ENCODE measurements at places on chromosomes 3 and 15.

- no peak for DNase-seq
Observed at GRCh38 chr3:89762405-89762804, 655.0 kb downstream of the EPHA3 start.

DNA sequence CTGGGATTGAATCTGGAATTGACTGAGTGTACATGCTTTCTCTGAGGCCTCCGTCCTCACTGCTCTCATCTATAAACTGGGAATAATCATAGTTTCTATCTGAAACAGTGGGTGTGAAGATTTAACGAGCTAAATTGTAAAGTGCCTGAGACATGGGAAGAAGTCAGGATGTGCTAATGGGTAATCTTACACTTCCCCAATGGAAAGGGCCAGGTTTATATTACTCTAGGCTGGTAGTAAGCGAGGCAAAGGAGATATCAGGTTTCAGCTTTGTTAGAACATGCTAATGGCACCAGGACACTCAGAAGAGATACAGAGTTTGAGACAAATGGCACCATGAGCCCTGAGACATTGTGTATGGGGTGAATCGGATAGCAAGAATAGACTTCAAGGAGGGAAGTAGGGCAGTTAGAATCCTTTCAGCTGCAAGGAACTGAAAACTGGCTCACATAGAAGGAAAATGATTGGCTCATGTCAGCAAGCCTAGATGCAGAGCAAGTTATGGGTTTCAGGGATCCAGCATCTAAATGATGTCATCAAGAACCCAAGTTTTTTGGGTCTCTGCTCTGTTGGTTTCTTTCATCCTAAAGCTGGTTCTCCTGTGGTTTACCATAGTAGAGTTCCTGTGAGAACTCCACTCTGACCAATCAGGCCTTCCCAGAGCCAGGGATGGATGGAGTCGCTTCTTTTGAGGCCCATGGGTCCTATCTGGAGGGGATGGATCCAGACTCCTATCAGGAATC is 21.8 kb downstream of the FLNB start:
- no peak for DNase-seq

DNA sequence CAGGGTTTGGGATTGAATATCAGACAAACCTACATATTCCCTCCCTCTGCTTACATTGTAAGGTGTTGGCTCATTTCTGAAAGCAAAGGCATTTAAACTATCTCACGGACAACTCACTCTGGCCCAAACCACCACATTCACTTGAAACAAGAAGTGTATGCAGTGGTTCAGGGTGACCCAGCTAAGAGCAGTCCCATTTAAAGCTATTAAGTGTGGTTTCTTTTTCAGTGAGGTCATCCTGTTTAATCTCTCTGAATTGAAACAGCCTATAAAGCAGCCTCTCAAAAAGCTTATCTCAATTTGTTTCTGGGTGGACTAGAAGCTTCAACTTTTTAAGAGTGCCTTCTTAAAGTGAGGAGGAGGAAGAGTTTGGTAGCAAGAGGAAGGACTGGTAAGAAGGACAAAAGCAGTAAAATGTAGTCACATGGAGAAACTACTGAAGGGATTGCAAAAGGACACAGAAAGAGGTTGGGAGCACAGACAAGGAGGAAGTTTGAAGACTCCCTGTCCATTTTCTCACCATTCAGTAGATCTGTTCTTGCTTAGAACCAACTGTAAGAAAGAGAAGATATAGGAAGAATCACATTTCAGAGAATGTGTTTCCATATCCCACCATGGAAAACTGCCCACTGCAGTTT is 151.6 kb downstream of the TMCO5A start:
- DNase-seq: no peak

- no peak for DNase-seq
Observed at GRCh38 chr15:60917461-60918145, 311.5 kb downstream of the RORA start.

GRCh38 chr3:101509811-101510210 is 3.2 kb downstream of the SENP7 start:
- no peak for DNase-seq

- DNase-seq: no peak
Observed at GRCh38 chr15:70579766-70580165, 183.6 kb downstream of the UACA start.

Data from KBM-7 (cell line).